ENCODE measurements at places on chromosomes 2 and 18. TPM values are rescaled to one million over a fixed set of nuclear protein-coding genes. Genes with fewer than 3 reads are reported as not detected.

- no peaks in the 10 kb centered on the region for H3K36me3 ChIP-seq
- DNase-seq = no peak
- no peaks in the 10 kb centered on the region for H3K4me1 ChIP-seq
- H3K27me3 ChIP-seq = peaks cover 2% of the 10 kb centered on the region
- H3K4me3 ChIP-seq = no peak overlapping the region
Measured at GRCh38 chr18:58522132-58522531, 106.8 kb downstream of the ALPK2 start.

DNA sequence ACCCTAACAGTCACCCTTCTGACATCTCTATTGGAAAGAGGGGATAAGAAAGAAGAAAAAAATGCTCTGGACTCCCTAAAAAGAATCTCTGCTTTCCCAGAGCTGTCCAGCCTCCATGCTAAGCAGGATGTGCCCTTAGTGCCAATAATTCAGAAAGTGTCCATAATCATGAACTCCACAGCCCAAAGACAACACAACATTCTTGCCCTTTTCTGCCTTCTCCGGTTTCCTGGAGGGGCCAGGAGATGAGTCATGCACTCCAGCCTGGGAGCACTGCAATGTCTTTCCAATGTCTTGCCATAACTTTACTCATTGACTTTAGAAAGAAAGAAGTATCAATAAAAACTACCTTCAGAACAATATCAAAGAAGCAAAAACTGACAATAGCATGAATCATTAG, 44.0 kb downstream of the KLF7 start:
- H3K4me3 ChIP-seq = no peak overlapping the region
- H3K36me3 ChIP-seq = peaks cover 45% of the 10 kb centered on the region
- peaks cover 5% of the 10 kb centered on the region for H3K27me3 ChIP-seq
- no peak for DNase-seq

DNA sequence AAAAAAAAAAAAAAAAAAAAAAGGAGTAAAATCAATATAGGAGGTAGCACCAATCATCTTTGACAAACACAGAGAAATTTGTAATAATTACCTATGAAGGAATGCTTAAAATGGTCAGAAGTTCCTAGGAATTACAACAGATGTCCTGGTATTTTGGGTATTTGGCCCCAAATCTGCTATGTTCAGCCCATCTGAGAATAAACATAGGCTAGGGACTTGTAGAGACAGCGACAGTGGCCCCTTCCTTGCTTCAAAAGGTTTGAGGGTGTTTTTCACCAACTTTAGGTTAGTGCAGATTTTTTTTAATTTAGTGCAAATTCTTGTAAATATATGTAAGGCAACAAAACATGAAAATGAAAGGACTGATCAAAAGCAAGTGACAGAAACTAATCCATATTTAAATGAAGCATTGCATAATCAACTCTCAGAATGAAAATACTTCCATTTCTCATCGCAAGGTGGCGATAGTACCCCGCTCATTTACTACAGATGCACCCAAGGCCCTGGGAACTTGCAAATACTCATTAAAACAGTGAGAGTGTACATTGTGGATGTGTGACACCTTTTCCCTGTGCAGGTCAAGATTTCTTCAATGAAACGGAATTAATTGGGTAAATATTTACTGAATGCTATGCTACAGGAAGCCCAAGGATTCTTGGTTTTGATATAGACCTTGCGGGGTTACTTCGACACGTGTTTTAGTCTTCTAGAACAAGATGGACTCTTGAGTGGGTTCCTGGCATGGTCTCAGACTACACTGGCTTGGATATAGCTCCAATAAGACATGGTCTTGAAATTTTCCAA, 44.6 kb downstream of the FAM124B start:
- no peaks in the 10 kb centered on the region for H3K4me1 ChIP-seq
- H3K27ac ChIP-seq = no peak overlapping the region
- no peak overlapping the region for H3K4me3 ChIP-seq
- H3K36me3 ChIP-seq = no peaks in the 10 kb centered on the region

GRCh38 chr2:231687133-231687852, 21.0 kb upstream of the PTMA start:
- peaks cover 9% of the 10 kb centered on the region for H3K4me1 ChIP-seq
- H3K36me3 ChIP-seq = no peaks in the 10 kb centered on the region
- DNase-seq = peak; percentile 83
- peak overlapping the region; percentile 27 for H3K27ac ChIP-seq

DNA sequence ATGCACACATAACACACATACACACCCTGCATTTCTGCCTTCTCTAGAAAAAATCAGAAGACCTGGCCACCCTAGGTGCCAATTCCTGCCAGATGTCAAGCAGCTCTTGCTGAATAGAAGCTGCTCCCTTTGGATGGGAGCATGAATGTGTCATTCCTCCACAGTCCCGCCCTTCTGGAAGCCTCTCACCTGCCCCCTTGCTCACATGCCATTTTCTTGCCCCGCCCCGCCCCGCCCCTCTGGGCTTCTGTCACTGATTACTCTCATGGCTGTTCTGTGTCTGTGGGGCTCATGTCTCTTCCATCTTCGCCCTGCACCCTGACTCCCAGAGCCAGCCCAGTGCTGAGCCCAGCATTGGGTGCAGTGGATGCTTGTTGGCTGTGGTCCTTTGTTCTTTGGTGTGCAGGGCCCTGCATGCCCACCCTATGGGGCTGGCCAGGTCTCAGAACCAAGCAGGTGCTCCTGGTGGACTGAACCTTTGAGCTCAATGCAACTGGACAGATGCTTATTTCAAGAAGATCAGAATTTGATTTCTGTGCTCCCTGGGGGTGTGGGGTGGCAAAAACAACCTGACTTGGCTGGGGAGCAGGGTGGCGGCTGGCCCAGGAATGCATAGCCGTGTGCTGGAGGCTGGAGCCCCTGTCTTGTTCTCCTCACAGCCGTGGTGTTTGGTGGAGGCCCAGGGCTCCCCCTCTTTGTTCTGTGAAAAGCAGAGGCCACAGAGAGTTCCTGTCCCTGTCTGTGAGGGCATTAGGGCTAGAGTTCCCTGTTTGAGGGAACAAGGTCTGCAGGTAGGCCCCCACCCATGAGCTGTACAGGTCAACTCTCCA, 140.6 kb upstream of the GLI2 start:
- peaks cover 22% of the 10 kb centered on the region for H3K27me3 ChIP-seq
- peak overlapping the region; percentile 31 for H3K27ac ChIP-seq
- DNase-seq = no peak
- peaks cover 6% of the 10 kb centered on the region for H3K36me3 ChIP-seq
- H3K4me1 ChIP-seq = peaks cover 11% of the 10 kb centered on the region
- no peak overlapping the region for H3K4me3 ChIP-seq

DNA sequence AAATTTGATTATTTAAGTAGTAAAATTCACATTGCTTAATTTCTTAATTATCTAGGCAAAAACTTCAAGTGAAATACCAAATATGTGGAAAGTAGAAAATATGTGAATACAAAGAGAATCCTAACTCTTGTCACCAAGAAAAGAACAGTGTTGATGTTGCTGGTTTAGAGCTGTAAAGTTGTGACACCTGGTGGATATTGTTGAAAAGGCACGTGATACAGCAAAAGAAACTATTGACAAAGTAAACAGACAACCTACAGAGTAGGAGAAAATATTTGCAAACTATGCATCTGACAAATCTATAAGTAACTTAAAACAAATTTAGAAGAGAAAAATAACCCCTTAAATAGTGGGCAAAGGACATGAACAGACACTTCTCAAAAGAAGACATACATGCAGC, 25.6 kb upstream of the ZC3H15 start:
- DNase-seq = no peak
- H3K27ac ChIP-seq = no peak overlapping the region
- peaks cover 2% of the 10 kb centered on the region for H3K27me3 ChIP-seq
- no peaks in the 10 kb centered on the region for H3K4me1 ChIP-seq
- H3K4me3 ChIP-seq = no peak overlapping the region

- H3K27ac ChIP-seq = no peak overlapping the region
- H3K4me1 ChIP-seq = peaks cover 25% of the 10 kb centered on the region
- H3K4me3 ChIP-seq = no peak overlapping the region
- no peak for DNase-seq
Measured at GRCh38 chr2:28343184-28343942, 49.3 kb upstream of the FOSL2 start.

Gene CROCC2
- total RNA-seq = not detected

DNA sequence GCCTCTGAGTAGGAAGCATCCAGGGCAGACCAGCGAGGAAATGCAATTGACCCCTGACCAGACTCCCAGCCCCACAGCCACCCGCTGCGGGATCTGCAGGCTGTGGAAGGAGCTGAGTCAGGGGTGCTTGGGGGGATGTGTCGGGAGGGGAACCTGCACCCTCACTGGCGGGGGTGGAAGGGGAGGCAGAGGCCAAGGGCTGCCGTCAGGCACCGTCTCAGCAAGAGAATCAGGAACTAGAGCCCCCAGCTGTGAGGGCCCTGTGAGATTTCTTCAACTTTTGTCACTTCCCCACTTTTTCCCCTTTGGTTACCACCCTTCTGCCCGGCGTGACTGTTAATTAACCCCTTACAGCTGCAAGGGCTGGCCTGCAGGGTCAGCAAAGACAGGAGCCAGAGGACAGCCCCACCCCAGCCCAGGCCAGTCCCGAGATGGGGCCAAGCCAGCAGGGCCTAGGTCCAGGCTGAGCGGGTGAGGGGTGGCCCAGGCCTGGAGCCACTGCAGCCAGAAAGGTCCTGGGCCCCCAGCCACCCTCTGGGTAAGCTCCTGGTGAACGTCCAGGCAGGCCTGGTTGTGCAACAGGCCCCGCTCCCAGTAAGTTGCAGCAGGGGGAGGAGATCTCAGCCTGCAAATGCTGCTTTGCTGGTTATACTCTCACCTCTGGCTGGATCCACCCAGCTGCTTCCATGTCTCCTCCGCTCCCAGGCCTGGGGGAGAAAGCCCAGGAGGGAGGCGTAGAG, 147.0 kb upstream of the ID2 start:
- H3K36me3 ChIP-seq = no peaks in the 10 kb centered on the region
- H3K27me3 ChIP-seq = peaks cover 4% of the 10 kb centered on the region
- peaks cover 12% of the 10 kb centered on the region for H3K4me1 ChIP-seq
- no peak overlapping the region for H3K27ac ChIP-seq
- no peak overlapping the region for H3K4me3 ChIP-seq

Gene HOXD3
- total RNA-seq = 4.1 TPM

Gene DYNAP
- total RNA-seq = not detected

DNA sequence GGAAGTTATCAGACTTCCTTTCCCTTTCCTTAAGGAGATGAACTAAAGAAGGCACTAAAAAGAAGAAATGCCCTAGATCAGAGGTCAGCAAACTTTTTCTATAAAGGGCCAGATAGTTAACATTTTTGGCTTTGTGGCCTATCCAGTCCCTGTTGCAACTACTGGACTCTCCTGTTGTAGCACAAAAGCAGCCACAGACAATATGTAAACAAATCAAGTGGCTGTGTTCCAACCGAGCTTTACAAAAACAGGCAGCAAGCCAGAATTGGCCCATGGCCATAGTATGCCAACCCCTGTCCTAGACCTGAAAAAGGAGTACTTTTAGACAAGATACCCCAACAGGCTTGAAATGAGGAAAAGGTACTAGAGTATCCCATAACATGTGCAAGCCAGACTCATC, 10.9 kb downstream of the NHEJ1 start:
- no peaks in the 10 kb centered on the region for H3K4me1 ChIP-seq
- no peaks in the 10 kb centered on the region for H3K27me3 ChIP-seq
- H3K4me3 ChIP-seq = no peak overlapping the region
- H3K36me3 ChIP-seq = peaks cover 11% of the 10 kb centered on the region
- no peak for DNase-seq

Gene TTC39C
- total RNA-seq = 14.3 TPM

- H3K36me3 ChIP-seq = no peaks in the 10 kb centered on the region
- H3K27ac ChIP-seq = no peak overlapping the region
- peaks cover 17% of the 10 kb centered on the region for H3K4me1 ChIP-seq
- no peak overlapping the region for H3K4me3 ChIP-seq
- H3K27me3 ChIP-seq = peaks cover 6% of the 10 kb centered on the region
Measured at GRCh38 chr2:1618191-1618961, 125.9 kb downstream of the PXDN start.

Gene RGPD4
- total RNA-seq = not detected

All from endothelial cell (in vitro differentiated cells).